ENCODE measurements at places on chromosomes 4 and X.

GRCh38 chr4:81282131-81282530 lies 67.1 kb upstream of the PRKG2 start:
- no peak for DNase-seq

DNA sequence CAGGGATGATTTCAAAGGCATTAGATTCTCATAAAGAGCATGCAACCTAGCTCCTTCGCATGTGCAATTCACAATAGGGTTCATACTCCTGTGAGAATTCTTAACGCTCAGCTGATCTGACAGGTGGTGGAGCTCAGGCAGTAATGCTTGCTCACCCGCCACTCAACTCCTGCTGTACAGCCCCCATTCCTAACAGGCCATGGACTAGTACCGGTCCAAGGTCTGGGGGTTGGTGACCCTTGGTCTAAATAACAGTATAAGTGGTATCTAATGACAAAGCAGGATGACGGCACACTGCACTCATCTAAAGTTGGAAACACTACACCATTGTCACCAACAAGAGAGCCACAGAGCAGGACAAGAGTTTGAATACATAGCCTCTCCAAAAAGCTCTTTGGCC lies 28.5 kb downstream of the ADGRA3 start:
- DNase-seq: no peak

- no peak for DNase-seq
These were observed at the start of gene ELOVL6 for GRCh38 chr4:110198435-110199416. ELOVL6 (minus strand) TSS chr4:110198615; CDS start chr4:110198335, 280 bp downstream.

GRCh38 chr4:160202802-160203201 lies 1099.9 kb downstream of the RAPGEF2 start:
- no peak for DNase-seq
